NCI-H187 (cell line): ENCODE measurements at places on chromosomes 3 and 15.

GRCh38 chr3:172699031-172699430 is 11.8 kb downstream of the NCEH1 start:
- no peak for DNase-seq

- no peak for DNase-seq
These were observed 18.9 kb downstream of the CX3CR1 start for GRCh38 chr3:39260957-39261356.

GRCh38 chr15:95975212-95975611 is 355.3 kb upstream of the NR2F2 start:
- no peak for DNase-seq

DNA sequence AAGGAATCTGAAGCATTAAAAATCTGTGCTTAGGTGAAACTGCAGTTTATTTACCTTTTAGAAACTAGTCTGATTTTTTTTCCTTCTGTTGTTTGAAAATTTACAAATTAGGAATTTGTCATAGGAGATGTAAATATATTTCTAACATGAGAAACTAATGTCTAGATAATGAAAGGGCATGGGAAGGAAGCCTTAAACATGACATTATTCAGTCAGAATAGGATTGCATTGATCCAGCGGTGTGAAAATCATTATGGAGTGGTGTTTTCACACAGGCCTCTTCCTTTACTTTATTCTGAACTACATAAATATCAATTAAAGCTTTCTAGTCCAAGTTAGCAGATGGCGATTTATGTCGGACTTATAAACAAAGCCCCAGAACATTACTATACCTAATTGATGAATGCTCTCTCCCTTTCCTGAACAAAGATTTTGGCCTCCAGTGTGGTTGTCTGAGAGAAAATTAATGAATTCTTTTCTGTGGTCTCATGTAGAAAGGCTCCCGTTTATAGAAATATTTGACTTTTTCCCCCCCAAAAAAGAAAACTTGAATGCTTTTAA is 37.9 kb downstream of the FNDC3B start:
- no peak for DNase-seq

- DNase-seq = no peak
These were observed 126.9 kb upstream of the CNTN4 start for GRCh38 chr3:1971780-1972179.

DNA sequence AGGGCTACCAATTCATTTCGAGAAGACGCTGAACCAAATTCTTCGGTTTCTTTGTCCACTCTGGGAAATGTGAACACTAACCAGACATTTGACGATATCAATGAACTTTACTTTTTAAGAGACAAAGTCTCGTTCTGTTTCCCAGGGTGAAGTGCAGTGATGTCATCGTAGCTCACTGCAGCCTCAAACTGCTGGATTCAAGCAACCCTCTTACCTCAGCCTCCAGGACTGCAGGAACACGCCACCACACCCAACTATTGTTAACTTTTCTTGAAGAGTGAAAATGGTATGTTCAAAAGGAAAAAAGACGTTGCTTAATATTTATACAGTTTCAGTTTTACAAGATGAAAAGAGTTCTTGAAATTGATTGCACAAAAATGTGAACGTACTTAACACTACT is 30.6 kb downstream of the MB21D2 start:
- no peak for DNase-seq

DNA sequence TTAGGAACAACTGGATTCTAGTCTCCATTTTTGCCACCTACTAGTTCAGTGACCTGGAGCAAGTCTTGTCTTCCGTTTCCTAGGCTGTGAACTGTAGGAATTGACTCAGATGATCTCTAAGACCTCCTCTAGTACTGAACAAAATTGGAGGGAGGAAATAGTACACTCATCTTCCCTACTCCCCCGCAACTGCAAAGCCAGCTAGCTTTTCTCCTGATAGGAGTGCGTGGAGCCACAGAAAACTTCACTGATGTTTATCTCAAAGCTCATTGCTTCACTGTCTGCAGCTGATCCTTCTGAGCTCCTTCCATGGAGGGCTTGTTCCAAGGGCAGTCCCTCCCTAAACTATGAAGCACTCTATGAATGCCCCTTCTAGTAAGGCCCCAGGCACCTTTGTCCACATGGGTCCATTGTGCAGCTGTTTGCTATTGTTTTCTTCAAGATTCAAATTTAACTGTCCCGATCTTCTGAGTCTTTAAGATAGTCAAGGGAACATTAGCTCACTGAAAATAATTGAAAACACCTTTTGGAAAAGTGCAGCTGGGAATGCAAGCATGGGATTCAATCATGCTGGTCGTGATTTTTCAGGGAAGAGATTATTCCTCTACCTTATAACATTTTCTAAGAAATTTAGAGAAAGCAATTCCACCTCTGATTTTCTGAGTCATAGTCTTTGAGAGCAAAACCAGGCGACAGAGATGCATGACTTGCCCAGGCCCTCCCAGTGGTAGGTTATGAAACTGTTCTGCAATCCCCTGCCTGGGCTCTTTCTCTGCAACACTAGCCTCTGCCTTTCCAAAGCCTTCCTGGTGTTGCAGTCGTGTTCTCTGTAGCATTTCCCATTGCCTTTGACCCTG is 24.3 kb downstream of the FILIP1L start:
- DNase-seq = no peak

DNA sequence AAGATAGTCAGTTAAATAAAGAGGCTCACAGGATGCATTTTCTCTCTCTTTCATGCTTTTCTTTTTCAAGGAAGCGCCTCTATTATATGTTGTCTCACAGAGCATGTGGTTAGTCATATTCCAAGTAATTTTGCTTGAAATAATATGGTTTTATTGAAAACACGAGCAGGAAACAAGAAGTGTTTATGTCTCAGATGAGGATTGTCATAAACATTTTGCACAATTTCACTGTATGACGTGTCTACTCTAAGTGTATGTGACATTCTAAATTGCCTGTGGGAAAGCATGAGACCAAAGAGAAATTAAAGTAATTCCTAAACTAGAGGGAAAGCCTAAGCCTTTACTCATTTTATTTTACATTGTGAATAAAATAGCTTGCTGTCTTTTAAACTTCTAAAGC is 818.6 kb downstream of the EPHA3 start:
- DNase-seq = no peak

- DNase-seq = no peak
These were observed 195.6 kb downstream of the XXYLT1 start for GRCh38 chr3:195075199-195075940.

DNA sequence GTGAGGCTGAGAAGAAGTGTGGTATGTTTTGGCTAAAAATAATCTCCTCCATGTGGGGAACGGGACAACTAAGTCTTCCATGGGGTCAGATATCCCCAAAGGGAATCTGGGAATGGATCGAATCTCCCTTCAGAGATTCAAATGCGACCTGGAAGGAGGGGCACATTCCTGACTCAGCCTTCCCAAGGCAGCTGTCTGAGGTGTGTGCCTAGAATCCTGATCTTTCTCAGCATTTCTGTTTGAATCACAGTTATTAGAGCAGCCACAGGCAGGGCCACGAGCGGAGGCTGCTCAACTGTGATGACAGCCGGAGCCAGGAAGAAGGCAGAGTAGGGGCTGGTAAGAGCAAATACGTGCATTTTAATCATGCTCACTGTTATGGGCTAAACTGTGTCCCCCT is 135.1 kb downstream of the ADAMTS17 start:
- no peak for DNase-seq

DNA sequence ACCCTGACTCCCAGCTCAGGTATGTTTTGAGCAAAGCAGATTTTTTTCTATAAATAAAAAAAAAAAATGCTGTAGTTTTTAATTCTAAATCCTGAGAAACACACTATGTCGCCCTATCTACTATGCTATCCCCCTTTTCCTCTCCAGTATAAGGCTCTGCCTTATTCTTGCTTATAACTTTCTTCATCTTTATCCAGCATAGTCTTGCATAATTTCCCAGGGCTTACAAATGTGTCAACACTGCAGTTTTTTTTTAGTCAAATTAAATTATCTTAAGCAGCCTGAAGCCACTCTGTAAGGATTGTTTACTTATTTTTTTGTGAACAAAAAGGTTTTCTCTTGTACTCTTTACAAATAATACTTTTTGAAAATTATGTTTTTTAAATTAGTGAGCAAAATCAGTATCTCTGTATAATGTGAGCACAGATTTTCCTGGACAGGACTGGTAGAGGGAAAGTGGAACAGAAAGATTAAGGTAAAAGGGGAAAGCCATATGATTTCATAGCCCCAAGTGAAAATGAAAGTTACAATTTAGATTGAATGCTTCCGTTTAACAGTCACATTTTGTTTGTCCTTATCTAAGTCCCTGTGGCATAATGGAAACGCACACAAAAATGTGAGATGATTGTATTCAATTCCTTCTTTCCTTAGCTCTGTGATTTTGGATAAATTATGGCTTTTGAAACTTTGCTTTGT is 5.6 kb upstream of the PYDC2 start:
- no peak for DNase-seq

GRCh38 chr3:106529738-106530137 is 660.9 kb upstream of the CBLB start:
- DNase-seq = no peak

GRCh38 chr15:38430106-38430760 is 23.7 kb upstream of the FAM98B start:
- no peak for DNase-seq

DNA sequence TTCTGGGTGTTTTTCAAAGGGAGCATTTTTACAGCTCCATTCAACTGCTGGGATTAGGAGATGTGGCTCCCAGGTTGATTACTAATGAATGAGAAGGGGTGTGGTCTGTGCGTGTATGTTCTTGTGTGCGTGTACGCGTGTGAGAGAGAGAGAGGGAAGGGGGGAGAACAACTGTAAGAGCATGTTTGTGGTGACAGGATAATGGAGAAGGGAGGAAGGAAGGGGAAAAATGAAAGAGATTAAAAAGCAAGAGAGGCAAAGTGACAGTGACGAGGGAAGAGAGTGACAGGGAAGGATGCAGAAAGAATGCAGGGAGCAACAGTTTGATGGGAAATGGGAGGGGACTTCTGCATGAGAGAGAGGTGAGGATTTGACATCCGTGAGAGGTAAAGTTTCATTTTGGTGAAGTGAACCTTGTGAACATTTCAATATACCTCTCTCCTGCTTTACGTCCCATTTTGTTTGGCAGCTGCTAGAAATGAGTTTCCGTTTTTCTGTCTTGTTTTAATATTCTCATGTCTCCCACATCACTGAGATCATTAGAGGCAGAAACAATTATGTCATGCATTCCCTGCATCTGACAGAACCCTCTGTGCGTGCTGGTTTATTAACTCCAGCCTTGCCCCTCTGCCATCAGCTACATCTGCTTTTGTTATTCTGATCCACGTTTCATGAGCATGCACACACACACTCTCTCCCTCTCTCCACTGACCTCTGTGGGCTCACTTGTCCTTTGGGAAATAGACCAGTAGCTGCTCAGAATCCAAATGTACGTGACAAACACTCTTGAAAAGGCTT is 161.6 kb downstream of the GAP43 start:
- DNase-seq = no peak

DNA sequence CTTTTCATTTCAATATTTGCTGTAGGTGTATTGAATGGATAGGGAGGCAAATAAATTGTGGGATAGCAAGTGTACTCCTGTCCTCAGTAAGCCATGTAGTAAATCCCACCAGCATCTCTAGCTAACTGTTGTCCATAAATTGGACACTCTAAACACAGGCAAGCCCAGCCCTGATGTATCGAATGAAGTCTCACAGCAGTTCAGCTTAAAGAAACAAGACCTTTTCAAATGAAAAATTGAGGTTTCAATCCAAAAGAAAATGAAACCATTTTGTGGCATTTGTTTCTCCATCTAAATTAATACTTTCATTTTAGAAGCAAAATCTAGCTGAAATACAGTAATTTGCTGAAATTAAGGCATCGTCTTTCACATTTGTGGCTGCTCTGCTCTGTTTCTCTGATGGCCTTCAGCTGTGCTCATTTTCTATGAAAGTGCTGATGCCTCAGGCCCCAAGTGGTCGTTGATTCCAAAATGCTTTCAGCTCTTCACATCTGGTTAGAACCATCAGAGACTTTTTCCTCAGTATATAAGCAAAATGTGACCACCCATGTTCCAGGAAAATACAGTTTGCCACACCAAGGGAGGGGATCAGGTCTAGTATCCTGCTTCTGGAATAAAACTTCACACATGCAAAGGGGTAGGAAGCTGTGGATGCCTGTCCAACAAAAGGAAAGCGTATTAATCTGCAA is 245.0 kb downstream of the ZMAT3 start:
- no peak for DNase-seq

- DNase-seq = no peak
These were observed 301.4 kb downstream of the RBMS3 start for GRCh38 chr3:29582273-29582672.

GRCh38 chr3:119524931-119525662 is 26.8 kb downstream of the TIMMDC1 start:
- DNase-seq = no peak

DNA sequence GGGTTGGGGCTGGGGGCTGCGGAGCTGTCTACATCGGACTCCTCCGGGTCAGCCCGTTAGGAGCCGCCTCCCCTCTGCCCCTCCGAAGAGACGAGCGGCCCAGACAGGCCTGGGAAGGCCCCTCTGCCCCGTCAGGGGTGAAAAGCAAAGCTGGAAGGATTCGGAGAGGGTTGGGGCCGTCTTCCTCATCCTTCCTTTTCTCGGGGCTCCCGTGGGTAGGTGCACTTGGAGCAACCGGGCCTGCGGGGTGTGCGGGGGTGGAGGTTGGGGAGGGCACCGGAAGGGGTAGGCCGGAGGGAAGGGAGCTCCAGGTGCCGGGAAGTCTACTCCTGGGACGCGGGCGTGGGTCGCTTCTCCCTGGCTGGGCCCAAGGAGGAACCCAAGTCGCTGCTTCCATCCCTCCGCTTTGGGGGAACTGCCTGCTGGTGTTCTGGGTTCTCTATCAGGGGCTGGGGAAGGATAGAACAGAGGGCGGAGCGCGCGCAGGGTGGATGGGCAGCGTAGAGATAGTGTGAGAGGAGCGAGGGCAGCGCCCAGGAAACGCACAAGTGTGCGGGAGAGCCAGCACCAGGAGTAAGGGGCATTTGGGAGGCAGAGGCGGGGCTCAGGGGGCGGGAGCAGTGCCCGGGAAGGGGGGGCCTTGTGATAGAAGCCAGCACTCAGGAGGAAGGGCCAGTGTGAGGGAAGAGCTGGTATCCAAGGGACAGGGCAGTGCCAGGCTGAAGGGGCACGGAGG is 590 bp downstream of the POLR2H start:
- DNase-seq = no peak

- no peak for DNase-seq
These were observed 14.7 kb downstream of the ANKUB1 start for GRCh38 chr3:149777414-149778214.

- DNase-seq = no peak
These were observed 75.6 kb downstream of the AQP9 start for GRCh38 chr15:58213587-58214338.

DNA sequence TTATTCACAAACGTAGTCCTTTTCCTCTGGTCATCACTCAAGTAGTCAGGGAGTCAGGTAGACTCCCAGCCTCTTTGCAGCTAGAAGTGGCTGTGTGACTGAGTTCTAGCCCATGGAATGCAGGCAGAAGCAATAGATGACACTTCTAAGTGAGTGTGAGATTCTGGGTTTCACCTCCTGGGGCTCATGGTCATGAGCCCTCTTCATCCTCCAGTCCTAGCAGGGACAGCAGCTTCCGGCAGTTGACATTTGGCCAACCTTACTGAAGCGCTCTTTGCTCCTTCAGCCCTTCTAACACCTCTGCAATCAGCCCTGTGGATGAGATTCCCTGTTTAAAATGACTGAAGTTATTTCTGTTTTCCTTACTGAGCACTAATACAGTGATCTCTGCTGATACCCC is 21.8 kb downstream of the SLC12A8 start:
- DNase-seq = no peak
